ENCODE measurements at places on chromosomes 4 and X.
A peak's percentile ranks its signal among the peaks of the same experiment; 100 is the strongest.

- no peak for DNase-seq
Observed at GRCh38 chrX:10892621-10893225, 218.4 kb upstream of the HCCS start.

GRCh38 chrX:10990418-10990817 is 120.7 kb upstream of the HCCS start:
- DNase-seq: peak; percentile 23

- DNase-seq: no peak
Observed at GRCh38 chrX:9195199-9195880, 161.4 kb upstream of the FAM9B start.

DNA sequence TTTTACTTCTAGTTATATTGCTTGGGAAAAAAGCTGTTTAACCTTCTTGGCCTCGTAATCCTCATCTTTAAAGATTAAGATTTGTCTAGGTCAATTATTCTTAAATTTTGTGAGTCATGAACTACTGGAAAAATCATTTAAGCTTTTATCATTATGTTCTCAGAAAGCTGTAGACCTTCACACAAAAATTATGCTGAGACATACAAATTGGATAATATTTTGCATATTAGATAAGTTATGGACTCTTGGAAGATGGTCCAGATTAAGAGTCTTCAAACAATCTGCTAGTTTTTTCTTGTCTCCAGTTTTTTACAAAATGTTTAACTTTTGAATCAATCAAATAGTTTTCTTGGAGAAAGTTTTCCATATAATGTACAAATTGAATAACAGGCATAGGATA is 108.1 kb upstream of the NEIL3 start:
- DNase-seq: no peak

DNA sequence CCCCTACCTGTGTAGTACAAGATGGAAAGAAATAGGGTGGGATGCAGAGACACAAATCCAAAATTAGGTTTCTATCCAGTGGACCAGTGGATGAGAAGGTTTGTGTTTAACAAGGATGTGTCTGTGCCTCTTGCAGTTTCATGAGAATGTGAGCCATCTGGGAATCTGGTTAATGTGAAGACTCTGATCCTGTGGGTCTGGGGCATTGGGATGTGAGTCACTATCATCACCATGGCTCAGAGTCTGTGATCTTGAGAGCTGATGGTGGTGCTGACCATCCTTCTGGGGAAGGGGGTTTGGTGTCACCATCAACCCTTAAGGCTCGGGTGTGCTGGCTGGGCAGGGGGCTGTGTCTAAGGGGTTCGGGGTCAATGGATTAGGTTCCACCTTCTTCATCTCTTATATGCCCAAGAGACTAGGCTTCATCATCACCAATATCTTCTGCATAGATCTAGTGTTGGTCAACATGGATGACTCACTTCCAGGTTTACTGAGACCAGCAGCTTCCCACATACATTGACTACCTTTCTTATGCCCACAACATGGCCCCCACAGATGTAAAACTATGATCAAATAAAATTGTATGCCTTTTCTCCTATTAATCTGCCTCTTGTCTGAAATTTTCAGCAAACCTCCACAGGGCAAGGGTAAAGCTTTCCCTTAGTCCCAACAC is 65.7 kb upstream of the MID1 start:
- no peak for DNase-seq

DNA sequence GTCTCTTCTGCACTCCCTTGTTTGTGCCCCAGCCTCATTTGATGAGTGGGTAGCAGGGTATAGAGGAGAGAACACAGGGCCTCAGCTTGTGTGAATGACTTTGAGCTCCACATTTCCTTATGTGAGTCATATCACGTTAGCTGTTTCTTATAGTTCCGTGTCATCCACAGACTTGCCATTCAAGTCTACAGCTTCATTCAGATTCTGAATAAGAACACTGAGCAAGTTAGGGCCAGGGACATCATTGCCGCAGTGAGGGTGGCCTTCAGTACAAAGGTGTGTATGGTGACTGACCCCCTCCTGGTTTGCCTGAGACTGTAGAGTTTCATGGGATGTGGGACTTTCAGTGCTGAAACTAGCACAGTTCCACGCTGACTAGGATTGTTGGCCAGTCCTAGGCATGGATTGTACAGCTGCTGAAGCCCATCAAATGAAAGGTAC is 23.6 kb downstream of the KLF3 start:
- DNase-seq: no peak

GRCh38 chr4:102263024-102263787 is 82.1 kb downstream of the SLC39A8 start:
- peak; percentile 55 for DNase-seq

GRCh38 chrX:68084765-68085164 is 348.5 kb downstream of the OPHN1 start:
- peak; percentile 4 for DNase-seq

GRCh38 chr4:13907255-13907751 is 279.8 kb upstream of the BOD1L1 start:
- no peak for DNase-seq

GRCh38 chr4:27701606-27702005 is 841.0 kb downstream of the STIM2 start:
- no peak for DNase-seq

DNA sequence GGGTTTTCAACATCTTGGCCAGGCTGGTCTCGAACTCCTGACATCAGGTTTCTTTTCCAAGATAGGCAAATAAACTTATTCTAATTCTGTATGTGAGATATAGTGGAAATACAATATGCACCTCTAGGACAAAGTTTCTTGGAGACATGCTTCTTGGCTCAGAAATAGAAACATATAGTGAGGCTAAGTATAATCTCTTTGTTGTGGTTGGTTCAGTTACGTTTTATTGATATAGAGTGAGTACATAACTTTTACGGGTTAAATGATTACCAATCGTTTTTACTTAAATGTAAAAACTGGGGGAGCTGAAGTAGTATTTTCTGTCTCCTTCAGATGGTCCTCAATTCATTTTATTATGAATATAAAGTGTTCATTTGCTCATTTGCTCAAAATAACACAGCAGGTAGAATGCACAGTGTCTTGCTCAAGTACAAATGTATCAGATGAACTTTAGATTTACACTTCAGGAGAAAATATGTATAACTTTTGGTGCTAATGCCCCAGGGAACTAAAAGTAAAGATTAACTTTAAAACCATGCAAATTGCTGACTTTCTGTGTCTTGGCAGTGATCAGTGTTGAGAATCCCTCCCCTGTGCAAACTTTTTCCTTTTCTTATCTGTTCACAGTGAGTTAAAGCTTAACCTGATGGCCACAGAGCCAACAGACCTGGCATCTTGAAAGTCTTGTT is 77.6 kb downstream of the AFF1 start:
- DNase-seq: peak; percentile 34

GRCh38 chr4:24382381-24382780 is 202.0 kb downstream of the DHX15 start:
- DNase-seq: no peak

Data from umbilical cord (tissue), 2 donors.